ENCODE measurements at places on chromosomes 12 and 14. TPM values are rescaled to one million over a fixed set of nuclear protein-coding genes. Genes with fewer than 3 reads are reported as not detected.

CCDC60 gene
- total RNA-seq = not detected

- DNase-seq = peak; percentile 48
Measured at GRCh38 chr12:52020539-52021336, 14.0 kb downstream of the TAMALIN start.

FSCB gene
- not detected for total RNA-seq

SSPN gene
- total RNA-seq = 0.21 TPM

INSM2 gene
- total RNA-seq = 0.10 TPM

DNA sequence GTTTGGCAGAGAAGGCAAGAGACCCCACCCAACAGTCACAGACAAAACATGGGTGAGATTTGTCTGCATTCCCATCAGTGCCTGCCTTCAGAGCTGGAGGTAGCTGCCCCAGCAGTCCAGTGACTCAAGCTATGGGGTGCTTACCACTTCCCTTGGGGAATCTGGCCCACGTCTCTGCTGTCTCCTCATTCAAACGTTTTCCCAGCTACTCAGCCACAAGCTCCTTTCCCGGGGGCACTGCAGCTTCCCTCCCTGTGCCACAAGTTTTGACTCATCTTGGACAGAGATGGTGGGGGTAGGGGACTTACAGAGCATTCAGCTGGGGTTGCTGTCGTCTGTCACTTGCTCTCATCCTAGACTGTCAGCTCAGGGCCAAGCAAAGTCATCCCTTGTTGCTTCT lies 66.6 kb downstream of the FBXL14 start:
- peak; percentile 54 for DNase-seq

KERA gene
- total RNA-seq = not detected

- DNase-seq = no peak
Measured at GRCh38 chr14:61452452-61452851, 131.1 kb downstream of the PRKCH start.

RILPL1 gene
- 21.5 TPM for total RNA-seq

- peak; percentile 65 for DNase-seq
Measured at GRCh38 chr14:34059925-34060650, 109.2 kb upstream of the EGLN3 start.

RIPK3 gene
- not detected for total RNA-seq

DNA sequence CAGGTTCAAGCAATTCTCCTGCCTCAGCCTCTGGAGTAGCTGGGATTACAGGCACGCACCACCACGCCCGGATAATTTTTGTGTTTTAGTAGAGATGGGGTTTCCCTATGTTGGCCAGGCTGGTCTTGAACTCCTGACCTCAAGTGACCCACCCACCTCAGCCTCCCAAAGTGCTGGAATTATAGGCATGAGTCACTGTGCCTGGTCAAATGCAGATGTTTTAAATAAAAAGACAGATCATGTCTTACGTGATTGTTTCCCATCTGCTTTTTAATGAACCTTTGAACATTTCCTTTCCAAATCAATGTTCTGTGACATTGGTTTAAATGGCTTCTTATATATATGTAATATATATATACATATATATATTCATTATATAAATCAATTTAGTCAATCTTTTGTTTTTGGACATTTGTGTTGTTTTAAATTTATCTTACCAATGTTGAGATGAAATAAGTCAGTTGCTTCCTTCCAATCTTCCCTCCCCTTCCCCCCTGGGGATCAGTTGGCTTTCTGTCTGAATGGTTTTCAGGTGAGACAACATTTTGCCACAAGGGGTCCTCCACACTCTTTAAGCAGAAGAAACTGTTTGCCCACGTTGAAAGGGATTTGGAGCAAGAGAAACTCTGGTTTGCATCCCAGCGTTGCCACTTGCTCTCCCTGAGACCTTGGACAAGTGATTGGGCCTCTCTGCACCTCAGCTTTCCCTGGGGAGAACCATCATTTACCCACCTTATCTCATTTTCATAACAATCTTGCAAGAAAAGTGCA lies 47.6 kb upstream of the RBM19 start:
- peak; percentile 45 for DNase-seq
